ENCODE measurements at places on chromosomes 12 and 14.

DNA sequence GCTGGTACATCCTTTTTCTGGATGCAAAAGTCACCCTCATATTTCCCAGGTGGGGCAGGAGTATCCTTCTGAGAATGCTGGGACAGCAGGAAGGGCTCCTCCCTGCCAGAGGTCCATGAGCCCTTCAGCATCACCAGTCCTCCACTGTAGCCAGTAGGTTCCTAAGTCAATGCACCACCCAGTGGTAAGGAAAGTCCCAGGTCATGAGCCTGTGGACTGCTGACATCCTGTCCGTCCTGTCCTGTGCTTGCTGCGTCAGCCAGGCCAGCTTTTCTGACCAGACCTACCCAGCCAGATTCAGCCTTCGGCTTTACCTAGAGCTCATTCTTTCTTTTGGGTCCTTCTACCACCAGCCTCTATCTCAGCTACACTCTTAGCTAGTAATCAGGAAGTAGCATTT lies 23.0 kb upstream of the ACTN1 start:
- no peaks in the 10 kb centered on the region for H3K4me1 ChIP-seq
- no peaks in the 10 kb centered on the region for H3K36me3 ChIP-seq

DNA sequence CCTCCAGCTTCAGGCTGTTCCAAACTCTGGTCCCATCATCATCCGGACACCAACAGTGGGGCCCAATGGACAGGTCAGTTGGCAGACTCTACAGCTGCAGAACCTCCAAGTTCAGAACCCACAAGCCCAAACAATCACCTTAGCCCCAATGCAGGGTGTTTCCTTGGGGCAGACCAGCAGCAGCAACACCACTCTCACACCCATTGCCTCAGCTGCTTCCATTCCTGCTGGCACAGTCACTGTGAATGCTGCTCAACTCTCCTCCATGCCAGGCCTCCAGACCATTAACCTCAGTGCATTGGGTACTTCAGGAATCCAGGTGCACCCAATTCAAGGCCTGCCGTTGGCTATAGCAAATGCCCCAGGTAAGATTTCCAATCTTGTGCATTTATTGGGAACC lies 3.3 kb downstream of the SP1 start:
- H3K4me3 ChIP-seq, result peak overlapping the region; percentile 17
- no peak for DNase-seq
- peak overlapping the region; percentile 0 for H3K27ac ChIP-seq

- no peaks in the 10 kb centered on the region for H3K27me3 ChIP-seq
- peak overlapping the region; percentile 91 for H3K27ac ChIP-seq
- peaks cover 54% of the 10 kb centered on the region for H3K4me1 ChIP-seq
Observed at GRCh38 chr14:100407376-100408102, 84.4 kb downstream of the SLC25A47 start.

DNA sequence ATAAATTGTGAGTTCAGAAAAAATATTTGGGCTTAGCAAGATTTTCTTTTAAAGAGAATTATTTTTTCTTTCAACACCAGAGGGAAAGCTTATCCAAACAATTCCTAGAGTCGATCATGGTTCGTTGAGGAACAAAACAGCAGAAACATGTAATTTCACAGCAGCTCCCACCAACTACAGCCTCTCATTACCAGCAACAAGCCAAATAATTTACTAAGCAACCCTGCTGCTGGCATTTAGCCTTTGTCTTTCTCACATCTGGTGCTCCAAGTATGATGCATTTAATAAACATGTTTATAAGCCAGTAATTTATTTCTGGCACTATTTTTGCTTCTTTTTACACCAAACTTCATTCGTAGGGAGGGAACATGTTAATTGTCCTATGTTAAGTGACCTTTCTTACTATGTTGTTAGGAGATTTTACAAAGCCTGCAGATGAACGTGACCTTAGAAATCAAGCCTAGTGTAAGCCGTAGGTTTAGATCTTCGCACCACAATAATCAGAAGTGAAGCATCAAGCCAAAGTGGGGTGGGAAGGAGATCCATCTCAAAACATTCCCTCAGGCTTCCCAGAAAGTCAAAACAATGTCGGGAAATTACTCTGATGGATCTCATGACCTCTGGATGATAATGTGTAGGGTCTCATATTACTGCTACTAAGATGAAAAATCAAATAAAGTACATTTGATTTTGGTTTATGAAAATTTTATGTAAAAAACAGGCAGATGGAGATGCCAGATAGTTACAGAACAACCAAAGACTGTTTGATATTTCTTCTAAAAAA lies 128.4 kb downstream of the RPAP3 start:
- no peaks in the 10 kb centered on the region for H3K27me3 ChIP-seq
- DNase-seq, result no peak
- no peaks in the 10 kb centered on the region for H3K4me1 ChIP-seq
- no peak overlapping the region for H3K27ac ChIP-seq
- H3K36me3 ChIP-seq, result no peaks in the 10 kb centered on the region

DNA sequence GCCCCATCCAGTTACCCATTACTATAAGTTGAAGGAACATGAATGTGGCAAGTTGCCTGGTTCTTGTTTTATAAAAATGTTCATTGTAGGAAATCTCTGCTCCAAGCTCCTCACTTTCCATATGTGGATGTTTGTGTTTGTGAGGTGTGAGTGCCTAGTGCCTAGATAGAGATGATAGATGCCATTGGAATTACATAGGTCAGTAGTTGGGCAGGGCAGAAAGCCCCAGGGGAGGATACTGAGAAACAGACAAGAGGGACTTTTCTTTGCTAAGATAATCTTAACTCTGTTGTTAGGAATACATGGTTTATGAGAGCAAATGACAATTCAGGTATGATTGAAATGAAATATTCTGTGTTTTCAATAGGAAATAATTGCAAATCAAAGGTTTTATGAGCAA lies 226.3 kb upstream of the GRIP1 start:
- H3K27ac ChIP-seq, result no peak overlapping the region
- H3K27me3 ChIP-seq, result no peaks in the 10 kb centered on the region
- H3K4me1 ChIP-seq, result no peaks in the 10 kb centered on the region
- no peak for DNase-seq

GRCh38 chr12:9674226-9674590 lies 4.7 kb downstream of the CLEC2D start:
- H3K36me3 ChIP-seq, result no peaks in the 10 kb centered on the region
- no peaks in the 10 kb centered on the region for H3K4me1 ChIP-seq
- no peak for DNase-seq
- no peaks in the 10 kb centered on the region for H3K27me3 ChIP-seq
- no peak overlapping the region for H3K27ac ChIP-seq

- no peak overlapping the region for H3K27ac ChIP-seq
- no peaks in the 10 kb centered on the region for H3K27me3 ChIP-seq
- no peaks in the 10 kb centered on the region for H3K4me1 ChIP-seq
- DNase-seq, result no peak
Observed at GRCh38 chr14:57533214-57533613, 39.6 kb upstream of the CCDC198 start.

- no peak overlapping the region for H3K27ac ChIP-seq
- no peaks in the 10 kb centered on the region for H3K4me1 ChIP-seq
- H3K4me3 ChIP-seq, result no peak overlapping the region
Observed at GRCh38 chr12:98373025-98373554, 142.3 kb upstream of the TMPO start.

GRCh38 chr14:60356906-60357550 lies 108.0 kb downstream of the PPM1A start:
- no peaks in the 10 kb centered on the region for H3K36me3 ChIP-seq
- H3K27ac ChIP-seq, result no peak overlapping the region
- H3K4me1 ChIP-seq, result no peaks in the 10 kb centered on the region
- no peak for DNase-seq

GRCh38 chr14:29458547-29458946 lies 469.1 kb downstream of the PRKD1 start:
- no peaks in the 10 kb centered on the region for H3K4me1 ChIP-seq
- no peaks in the 10 kb centered on the region for H3K27me3 ChIP-seq
- H3K36me3 ChIP-seq, result no peaks in the 10 kb centered on the region
- H3K27ac ChIP-seq, result no peak overlapping the region
- no peak for DNase-seq

DNA sequence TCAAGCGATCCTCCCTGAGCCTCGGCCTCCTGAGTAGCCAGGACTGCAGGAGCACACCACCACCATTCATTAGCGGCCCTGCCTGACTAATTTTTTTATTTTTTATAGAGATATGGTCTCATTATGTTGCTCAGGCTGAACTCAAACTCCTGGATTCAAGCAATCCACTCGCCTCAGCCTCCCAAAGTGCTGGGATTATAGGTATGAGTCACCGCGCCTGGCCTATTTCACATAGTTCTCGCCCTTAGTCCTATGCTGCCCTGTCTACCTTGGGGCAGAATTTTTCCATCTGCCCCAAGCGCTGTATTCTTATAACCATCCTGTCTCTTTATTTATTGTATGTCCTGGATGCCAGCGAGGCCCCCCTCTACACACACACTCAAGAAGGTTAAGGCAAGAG lies 50.9 kb upstream of the BCL2L14 start:
- DNase-seq, result no peak
- no peaks in the 10 kb centered on the region for H3K4me1 ChIP-seq
- no peaks in the 10 kb centered on the region for H3K36me3 ChIP-seq
- no peaks in the 10 kb centered on the region for H3K27me3 ChIP-seq
- no peak overlapping the region for H3K27ac ChIP-seq

- H3K4me3 ChIP-seq, result no peak overlapping the region
- no peak for DNase-seq
- peaks cover 7% of the 10 kb centered on the region for H3K4me1 ChIP-seq
- no peaks in the 10 kb centered on the region for H3K27me3 ChIP-seq
Observed at GRCh38 chr14:94132285-94132887, 3.0 kb upstream of the IFI27L2 start.

DNA sequence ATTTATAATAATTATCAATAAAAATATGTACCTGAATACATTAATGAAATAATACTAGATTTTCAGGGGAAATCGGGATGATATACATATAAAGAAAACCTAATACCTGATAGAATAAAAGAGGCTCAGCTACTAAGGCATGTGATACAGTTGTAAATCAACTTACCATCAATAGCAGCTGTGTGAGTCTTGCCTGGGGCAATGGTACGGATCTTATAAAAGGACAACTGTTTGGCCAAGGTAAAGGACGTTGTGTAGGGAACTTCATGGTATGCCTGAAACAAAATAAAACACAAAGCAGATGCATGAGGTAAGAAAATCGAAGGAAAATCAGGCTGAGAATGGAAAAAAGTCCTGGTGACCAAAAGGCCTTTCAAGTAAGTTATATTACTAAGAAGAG lies 25.4 kb downstream of the NEK9 start:
- no peak for DNase-seq
- H3K27me3 ChIP-seq, result no peaks in the 10 kb centered on the region
- H3K36me3 ChIP-seq, result peaks cover 70% of the 10 kb centered on the region
- peaks cover 16% of the 10 kb centered on the region for H3K4me1 ChIP-seq
- no peak overlapping the region for H3K27ac ChIP-seq
- H3K4me3 ChIP-seq, result no peak overlapping the region

DNA sequence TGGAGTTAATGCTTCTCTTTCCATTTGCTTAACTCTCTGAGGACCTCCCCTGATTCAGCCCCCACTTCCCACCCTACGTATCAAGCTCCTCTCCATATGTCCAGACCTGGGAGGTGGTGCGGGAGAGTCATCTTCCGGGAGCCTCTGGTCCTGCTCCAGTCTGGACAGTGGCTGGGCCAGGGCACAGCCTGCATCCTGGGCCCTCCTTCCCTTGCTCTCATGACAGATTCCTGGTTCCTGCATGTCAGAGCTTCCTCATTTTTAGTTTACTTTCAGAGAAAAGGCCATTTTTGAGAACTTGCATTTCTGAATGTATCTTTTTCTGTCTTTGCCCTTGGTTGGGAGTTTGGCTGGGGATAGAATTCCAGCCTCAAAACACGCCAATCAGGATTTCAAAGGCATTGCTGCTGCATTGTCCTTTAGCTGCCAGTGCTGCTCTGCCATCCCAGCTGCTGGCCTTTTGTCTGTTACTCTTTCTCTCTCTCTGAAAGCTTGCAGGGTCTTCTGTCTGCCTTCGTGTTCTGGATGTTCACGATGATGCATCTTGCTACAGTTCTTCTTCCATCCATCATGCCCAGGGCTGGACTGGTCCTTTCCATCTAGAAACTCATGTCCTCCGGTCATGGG lies 54.7 kb downstream of the SLC6A12 start:
- peaks cover 3% of the 10 kb centered on the region for H3K4me1 ChIP-seq
- no peak overlapping the region for H3K27ac ChIP-seq
- peaks cover 5% of the 10 kb centered on the region for H3K27me3 ChIP-seq
- no peak overlapping the region for H3K4me3 ChIP-seq
- DNase-seq, result no peak
- no peaks in the 10 kb centered on the region for H3K36me3 ChIP-seq
